Stimulated activated CD4-positive, alpha-beta T cell treated with anti-CD3 and anti-CD28 coated beads, Interleukin-1b, Interleukin-23, amount 100 ng/mL, for 4 hours (primary cell): ENCODE measurements at places on chromosomes 7 and 10.

DNA sequence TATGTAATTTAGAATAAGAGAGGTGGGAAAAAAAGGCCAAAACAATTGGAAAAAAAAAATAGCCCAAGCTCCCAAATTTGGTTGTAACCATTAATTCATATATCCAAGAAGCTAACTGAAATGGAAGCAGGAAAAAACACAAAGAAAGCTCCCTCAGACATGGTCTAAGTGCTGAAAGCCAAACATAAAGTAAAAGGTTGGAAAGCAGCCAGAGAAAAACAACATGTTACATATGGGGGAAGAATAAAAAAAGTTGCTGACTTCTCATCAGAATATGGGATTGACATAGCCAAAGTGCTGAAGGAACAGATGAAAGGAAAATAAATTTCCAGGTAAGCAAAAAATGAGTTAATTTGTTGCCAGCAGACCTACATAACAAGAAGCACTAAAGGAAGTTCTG lies 40.3 kb downstream of the PDZD8 start:
- DNase-seq: no peak

DNA sequence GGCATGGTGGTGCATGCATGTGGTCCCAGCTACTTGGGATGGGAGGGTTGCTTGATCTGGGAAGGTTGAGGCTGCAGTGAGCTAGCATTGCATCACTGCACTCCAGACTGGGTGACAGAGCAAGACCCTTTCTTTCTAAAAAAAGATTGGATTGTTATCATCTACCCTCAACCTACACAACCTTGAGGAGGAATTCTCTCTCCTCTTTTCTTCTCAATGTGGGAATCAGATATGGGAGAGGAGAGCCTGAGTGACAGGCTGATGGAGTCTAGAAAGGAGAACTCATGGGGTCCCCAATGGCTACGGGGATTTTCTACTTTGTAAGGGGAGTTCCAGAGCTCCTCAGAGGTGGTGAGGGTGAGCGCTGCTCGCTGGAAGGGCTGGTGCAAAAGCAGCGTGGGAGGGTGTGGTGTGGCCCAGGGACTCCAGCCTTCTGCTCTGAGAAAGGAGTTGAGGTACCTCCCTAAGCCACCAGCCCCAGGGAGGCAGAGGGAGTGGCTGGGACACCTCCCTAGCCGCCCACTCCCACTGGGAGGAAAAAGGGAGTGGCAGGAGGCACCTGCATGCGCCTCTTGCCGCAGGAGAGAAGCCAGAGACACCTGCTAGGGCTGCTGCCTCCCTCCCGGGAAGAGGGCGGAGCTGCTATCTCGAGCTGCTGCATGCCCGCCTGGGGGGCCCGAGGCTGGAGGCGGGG lies 48.4 kb downstream of the GATA3 start:
- DNase-seq: no peak

DNA sequence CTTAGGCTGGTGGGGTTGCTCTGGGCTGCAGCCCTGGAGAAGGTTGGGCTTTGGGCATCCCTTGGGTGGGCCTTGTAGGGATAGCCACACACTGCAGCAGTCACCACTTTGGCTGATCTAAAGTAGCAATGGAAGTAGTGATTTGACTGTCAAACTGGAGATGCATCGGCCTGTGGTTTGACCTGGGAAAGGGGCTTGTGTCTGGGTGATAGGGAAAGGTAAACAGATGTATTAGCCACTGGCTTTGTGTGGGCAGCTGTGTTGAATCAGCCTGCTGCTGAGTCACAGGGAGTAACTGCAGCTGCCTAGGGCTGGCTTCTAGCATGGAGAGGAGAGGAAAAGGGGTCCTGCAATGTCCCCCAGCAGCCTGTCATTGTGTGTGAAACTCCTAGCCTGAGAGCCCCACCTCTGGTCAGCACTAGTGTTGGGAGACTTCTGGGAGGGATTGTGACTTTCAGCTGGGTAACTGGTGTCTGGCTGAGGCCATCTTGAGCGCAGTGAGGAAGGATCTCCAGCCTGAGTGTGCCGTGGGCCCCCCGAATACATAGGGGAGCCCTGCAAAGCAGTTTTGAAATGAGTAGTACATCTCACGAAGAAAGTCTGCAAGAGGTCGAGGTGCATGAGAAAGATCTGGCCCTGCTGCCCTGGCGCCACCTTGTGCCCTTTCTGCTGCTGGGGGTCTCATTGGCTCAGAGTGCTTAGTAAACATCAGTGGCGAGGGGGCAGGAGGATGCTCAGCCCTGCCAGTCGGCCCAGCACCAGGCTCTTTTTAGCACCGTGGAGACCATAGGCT lies 117.3 kb downstream of the FANK1 start:
- DNase-seq: no peak

DNA sequence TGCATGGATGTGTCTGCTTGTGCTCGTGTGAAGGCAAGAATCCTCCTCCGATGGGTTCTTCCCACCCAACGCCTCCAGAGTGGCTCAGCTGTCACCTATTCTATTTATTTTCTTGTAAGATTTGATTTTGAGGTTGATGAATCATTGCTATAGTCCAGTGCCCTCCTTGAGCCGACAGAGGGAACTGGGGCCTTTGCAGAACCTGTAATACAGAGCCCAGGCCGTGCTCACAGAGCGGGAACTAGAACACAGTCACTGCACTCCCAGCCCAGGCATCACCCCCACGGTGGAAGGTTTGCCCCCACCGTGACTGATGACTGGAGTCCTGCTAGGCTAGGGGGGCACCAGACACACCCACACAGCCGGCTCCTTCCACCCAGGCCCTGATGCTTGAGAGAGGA lies 2.0 kb downstream of the RARRES2 start:
- no peak for DNase-seq

DNA sequence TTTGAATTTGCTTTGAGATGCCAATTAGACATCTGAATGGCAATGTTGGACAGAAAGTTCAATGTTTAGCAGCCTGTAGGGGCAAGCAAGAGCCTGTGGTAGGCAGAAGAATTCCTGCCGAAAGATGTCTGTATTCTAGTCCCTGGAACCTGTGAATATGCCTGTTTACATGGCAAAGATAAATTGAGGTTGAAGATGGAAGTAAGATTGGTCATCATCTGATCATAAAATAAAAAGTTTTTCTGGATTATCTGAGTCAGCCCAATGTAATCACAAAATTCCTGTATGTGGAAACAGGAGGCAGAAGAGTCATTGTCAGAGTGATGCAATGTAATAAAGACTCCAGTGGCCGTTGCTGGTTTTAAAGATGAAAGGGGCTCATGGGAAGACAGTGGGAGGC lies 430.5 kb downstream of the MDFIC start:
- DNase-seq: no peak

DNA sequence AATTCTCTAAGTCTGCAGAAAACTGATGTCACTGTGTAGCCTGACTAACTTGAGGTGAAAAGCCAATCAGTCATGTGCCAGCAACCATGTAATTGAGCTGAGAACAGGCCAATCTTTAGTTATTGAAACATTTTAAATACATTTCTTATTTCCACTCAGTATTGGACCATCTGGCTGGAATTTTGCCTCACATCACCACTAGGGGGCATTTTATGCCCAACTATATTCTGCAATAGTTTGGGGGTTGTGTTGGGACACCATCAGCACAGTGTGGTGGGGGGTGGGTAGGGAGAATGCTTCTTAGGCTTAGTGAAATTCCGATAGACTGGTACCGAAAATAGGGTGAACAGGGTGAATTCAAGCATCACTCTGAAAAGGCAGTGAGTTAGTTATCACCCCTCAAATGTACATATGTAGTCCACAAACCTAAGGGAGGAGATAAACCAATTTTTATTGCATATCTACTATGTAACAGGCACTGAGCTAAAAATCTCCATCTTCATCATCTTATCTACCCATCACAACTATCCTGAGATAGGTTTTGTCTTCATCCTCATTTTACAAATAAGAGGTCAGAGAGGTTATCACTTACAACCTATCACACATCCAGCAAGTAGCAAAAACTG lies 17.8 kb downstream of the NPSR1 start:
- DNase-seq: no peak

GRCh38 chr10:110103921-110104461 lies 96.2 kb downstream of the ADD3 start:
- no peak for DNase-seq

DNA sequence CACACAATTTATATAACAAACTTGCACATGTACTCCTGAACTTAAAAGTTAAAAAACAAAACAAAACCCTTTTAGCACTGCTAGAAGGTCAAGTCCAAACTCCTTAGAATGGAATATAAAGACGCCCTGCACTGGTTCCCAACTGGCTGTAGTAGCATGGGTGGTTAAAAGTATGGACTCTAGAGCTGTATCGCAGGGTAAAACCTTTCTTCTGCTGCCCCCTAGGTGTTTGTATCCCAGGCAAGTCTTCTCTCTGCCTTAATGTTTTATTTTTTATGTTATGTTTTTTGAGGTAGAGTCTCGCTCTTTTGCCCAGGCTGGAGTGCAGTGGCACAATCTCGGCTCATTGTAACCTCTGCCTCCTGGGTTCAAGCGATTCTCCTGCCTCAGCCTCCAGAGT lies 35.2 kb downstream of the LSMEM1 start:
- no peak for DNase-seq
